Heart left ventricle (tissue), 16 donors: ENCODE measurements at places on chromosomes 5 and 9. TPM values are rescaled to one million over a fixed set of nuclear protein-coding genes. Genes with fewer than 3 reads are reported as not detected.

- peaks cover 17% of the 10 kb centered on the region for H3K36me3 ChIP-seq
- peak overlapping the region; percentile 57 for H3K4me3 ChIP-seq
- peak overlapping the region; percentile 84 for H3K27ac ChIP-seq
- H3K27me3 ChIP-seq = no peaks in the 10 kb centered on the region
Measured at GRCh38 chr9:120868676-120869359, 8.2 kb downstream of the PHF19 start.

DNA sequence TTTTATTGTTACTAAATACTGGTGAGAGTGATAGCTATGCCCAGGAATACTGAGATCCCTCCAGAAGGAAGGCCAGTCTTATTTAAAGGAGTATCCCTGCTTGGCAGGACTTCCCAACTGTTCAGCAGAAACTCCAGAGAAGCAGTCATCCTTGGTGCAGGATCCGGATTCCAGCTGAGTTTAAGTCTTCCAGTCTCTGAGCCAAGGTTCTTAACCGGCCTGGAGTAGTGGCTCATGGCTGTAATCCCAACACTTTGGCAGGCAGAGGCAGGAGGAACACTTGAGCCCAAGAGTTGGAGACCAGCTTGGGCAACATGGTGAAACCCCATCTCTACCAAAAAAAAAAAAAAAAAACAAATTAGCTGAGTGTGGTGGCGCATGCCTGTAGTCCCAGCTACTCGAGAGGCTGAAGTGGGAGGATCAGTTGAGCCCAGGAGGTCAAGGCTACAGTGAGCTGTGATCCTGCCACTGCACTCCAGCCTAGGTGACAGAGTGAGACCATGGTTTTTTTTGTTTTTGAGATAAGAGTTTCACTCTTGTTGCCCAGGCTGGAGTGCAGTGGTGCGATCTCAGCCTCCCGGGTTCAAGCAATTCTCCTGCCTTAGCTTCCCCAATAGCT, 7.6 kb downstream of the NAIF1 start:
- H3K36me3 ChIP-seq = peaks cover 25% of the 10 kb centered on the region
- H3K4me1 ChIP-seq = peaks cover 6% of the 10 kb centered on the region
- no peak for DNase-seq
- H3K27me3 ChIP-seq = no peaks in the 10 kb centered on the region

DNA sequence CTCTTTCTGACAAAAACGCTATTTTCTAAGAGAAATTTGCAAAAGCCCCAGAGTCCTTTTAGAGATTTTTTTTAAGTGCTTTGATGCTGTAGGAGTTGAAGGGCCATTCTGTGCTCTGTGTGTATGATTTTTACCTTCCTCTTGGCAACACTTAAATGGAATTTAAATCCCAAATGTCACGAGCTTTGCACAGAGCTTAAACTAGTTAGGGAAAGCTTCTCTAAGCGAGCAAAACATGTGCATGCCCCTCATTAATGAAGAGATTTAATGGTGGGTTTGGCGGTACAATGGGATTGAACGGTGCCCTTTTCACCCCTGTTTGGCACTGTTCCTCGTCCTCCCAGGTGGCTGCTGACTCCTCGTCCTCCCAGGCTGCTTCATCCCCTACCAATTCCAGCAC, 220.7 kb downstream of the DRD1 start:
- H3K36me3 ChIP-seq = no peaks in the 10 kb centered on the region
- no peak for DNase-seq
- H3K27ac ChIP-seq = no peak overlapping the region
- no peaks in the 10 kb centered on the region for H3K4me1 ChIP-seq
- no peaks in the 10 kb centered on the region for H3K27me3 ChIP-seq
- no peak overlapping the region for H3K4me3 ChIP-seq

- no peaks in the 10 kb centered on the region for H3K36me3 ChIP-seq
- no peaks in the 10 kb centered on the region for H3K27me3 ChIP-seq
- no peak overlapping the region for H3K4me3 ChIP-seq
- no peak for DNase-seq
Measured at GRCh38 chr9:13626601-13627000, 347.1 kb upstream of the MPDZ start.

GRCh38 chr5:119417891-119418605, 34.2 kb upstream of the HSD17B4 start:
- H3K27ac ChIP-seq = no peak overlapping the region
- no peaks in the 10 kb centered on the region for H3K36me3 ChIP-seq
- no peak overlapping the region for H3K4me3 ChIP-seq
- no peaks in the 10 kb centered on the region for H3K27me3 ChIP-seq
- peaks cover 42% of the 10 kb centered on the region for H3K4me1 ChIP-seq
- DNase-seq = no peak

GRCh38 chr5:135372654-135373381, 26.2 kb downstream of the MACROH2A1 start:
- H3K36me3 ChIP-seq = peaks cover 57% of the 10 kb centered on the region
- H3K4me3 ChIP-seq = no peak overlapping the region
- no peak overlapping the region for H3K27ac ChIP-seq
- DNase-seq = no peak
- H3K4me1 ChIP-seq = peaks cover 34% of the 10 kb centered on the region

DNA sequence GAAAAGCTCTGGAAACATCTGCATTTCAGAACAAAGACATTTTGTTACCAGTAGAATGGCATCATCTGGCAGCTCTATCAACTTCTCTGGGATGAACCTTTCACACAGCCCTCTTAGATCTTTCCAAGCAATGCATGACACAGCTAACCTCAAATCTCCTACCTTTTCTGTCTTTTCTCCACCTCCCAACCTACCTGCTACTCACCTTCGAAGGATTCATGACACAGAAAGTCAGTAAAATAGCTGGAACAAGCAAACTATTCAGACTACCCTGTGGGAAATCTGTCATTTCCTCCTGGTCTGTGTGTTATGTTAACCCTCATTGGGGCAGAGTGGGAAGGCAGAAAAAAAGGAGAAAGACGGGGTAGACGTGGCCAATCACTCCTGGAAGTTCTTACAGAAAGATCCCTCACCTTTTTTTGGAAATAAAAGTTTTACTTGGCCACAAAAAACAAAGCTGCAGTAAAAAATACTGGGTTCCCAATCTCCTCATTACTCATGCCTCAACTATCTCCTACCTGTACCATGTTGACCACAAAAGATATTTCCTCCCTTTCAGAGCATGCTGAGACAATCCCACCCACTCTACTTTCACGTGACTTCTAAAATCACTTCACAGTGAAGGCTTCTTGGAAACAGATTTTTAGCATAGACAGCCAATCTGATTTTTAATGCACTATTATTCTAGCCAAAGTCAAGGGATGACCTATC, 362.1 kb upstream of the RFX3 start:
- no peaks in the 10 kb centered on the region for H3K36me3 ChIP-seq
- H3K4me1 ChIP-seq = no peaks in the 10 kb centered on the region
- no peak for DNase-seq
- H3K27ac ChIP-seq = no peak overlapping the region

DNA sequence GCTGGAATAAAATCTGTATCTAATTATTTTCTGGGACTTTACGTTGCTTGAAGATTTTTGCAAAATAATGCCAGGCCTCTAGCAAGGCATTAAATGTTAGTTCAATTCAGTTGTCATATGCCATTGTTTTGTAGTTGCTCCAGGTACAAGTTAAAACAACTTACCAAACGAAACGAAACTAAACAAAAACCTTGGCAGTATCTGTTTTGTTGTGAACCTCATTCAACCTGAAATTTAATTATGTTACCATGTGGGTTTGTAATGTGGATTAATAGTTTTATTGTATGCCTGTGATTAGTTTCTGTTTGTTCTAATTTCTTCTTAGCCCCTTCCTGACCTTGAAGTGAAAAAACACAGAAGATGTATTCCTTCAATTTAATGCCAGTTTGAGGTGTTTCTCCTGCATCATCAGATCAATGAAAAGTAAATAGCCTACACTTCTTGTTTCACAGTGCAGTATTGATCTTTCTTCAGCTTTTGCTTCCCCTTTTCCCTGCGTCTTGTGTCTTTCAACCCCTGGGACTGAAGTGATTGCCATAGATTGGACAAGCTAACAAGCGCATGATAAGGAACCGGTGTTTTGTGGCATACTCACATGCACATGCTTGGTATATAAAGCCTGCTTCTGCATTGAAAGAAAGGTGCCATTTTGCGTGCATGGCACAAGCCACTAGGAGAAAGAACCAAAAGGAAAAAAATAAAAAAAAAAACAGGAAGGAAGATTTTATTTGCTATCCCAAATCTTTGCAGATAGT, 699.0 kb upstream of the ARRDC3 start:
- H3K4me1 ChIP-seq = no peaks in the 10 kb centered on the region
- no peak for DNase-seq
- no peaks in the 10 kb centered on the region for H3K27me3 ChIP-seq
- no peak overlapping the region for H3K27ac ChIP-seq

DNA sequence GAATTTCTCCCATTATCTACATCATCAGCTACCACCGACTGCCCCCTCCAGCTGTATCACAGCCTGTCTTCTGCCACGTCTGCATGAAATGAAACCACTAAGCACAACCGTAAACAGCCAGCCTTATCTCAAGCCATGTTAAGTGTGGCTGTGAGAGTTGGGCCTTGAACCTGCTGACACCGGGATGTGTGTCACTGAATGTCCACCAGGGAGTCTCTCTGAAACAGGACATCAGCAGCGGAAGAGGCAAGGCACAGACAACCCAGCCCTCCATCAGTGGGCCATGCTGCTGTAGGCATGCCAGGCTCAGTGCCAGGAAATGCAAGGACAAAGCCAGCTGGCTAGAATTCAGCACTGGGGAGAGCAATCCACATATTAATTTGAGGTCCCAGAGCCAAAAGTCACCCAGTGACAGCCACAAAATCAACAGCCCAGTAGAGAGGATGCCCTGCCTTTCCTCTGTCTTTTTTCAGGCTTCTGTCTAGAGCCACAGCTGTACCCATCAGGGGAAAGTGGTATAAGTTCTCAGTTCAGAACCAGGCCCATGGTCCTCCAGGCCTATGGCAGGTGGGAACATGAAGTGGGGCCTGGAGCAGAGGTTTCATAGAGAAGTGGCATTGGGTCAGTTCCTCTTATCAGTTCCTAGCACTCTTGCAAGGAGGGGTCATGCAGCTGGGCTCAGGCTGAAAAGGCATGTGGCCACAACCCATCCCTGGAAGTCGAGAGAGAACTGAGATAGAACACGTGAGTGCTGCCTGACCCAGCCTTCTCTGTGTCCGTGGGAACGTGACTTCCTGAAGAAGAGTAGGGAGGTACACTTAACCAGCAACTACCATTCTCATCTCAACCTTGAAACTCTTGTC, 199.4 kb downstream of the ESM1 start:
- H3K36me3 ChIP-seq = no peaks in the 10 kb centered on the region
- H3K27me3 ChIP-seq = no peaks in the 10 kb centered on the region
- DNase-seq = peak; percentile 75
- H3K27ac ChIP-seq = peak overlapping the region; percentile 71
- H3K4me1 ChIP-seq = no peaks in the 10 kb centered on the region

Gene LCN1
- polyA plus RNA-seq = not detected
